Iris pigment epithelial cell (primary cell): ENCODE measurements at places on chromosomes 12 and 14.

DNA sequence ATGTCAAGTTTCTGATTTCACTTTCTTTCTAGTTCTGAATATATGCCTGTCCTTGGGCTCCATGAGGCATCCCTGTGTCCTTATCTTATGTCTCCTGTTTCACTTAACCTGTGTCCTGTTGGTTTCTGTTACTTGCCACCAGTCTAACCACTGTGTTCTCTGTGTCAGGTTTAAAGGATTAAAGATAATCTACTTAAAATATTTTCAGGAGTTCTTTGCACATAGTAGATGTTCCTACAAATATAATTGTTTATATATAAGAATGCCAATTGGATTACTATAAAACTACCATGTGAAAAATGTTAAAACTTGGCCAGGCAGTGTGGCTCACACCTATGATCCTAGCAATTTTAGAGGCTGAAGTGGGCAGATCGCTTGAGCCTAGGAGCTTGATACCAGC lies 406.4 kb downstream of the CCER1 start:
- no peak for DNase-seq

DNA sequence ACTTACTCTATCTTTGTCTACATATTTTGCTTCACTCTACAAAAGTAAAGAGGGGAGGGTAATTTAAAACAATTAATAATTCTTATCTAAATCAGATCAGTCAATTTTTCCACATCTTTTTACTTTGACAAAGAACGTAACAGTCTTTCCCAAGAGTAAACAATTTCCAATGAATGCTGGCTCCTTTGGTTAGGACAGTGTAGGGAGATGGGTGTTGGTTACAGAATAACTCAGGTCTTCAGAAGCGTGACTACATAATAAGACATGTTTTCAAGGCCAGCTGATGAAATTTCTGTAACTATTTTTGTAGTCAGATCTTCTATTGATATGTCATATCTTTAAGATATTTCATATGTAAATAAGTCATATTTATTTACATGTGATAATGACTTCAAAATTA lies 183.0 kb upstream of the CAND1 start:
- no peak for DNase-seq

DNA sequence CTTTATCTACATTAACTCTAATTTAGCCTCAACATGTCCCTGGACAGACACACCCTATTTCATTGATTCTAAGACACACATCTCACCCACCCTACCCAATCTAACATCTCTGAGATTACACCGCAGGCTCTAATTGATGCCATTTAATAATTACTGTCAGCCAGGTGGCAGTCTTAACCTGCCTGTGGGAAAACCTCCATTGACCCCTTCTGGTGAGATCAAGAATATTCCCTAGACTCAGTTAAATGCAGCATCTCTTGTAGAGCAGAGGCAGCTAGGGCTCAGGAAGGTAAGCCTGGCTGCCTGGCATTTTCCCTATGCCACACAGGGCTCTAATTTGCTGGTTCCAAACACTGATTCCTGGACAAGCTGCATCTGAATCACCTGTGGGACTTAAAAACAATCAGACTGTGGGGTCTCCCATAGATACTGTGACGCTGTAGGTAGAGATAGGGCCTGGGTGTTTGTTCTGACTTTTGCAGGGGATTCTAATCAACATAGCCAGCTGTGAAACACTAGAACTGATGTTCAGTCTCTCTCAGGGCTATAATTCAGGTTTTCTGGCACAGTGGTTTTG lies 14.3 kb downstream of the MCRS1 start:
- DNase-seq: peak; percentile 28

GRCh38 chr12:75568393-75568792 lies 57.0 kb upstream of the KRR1 start:
- peak; percentile 24 for DNase-seq

DNA sequence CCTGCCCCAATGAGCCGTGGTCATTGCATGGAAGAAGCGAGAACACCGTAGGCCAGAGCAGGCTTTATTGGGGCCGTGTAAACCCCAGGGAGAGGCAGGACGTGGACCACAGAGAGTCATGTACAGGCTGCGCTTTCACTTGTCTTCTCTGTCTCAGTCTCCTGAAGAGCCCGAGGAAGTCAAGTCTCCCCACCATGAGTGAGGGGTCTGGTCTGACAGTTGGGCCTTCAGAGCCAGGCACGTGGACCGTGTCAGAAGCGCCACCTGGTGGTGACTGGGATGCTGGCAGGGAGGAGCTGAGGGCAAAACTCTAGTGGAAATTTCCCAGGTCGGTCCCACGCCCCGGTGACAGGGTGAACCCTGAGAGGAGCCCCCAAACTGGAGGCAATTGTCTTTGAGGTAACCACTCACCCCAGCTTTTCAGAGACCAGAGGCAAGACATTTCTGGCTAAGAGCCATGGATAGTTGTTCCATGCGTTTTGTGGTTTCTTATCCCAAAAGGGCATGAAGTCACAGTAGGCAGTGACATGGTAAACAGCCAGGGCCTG lies 17.4 kb downstream of the RPS6KL1 start:
- DNase-seq: peak; percentile 30

DNA sequence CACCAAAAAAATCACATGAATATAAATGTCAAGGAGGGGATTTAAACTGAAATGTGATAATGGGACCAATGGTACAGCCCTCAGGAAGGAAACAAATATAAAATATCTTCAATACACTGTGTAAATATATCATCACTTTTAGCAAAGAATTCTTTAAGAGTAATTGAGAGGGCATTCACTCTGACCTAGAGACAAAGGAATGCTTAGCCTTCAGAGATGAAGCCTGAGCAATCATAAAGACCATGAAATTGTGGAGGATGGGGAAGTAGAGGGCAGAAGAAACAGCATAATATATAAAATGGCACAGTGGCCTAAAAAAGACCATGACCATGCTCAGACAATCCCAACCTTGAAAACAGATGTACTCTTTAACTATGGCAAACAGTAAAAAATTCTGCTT lies 20.4 kb downstream of the YAF2 start:
- peak; percentile 62 for DNase-seq

DNA sequence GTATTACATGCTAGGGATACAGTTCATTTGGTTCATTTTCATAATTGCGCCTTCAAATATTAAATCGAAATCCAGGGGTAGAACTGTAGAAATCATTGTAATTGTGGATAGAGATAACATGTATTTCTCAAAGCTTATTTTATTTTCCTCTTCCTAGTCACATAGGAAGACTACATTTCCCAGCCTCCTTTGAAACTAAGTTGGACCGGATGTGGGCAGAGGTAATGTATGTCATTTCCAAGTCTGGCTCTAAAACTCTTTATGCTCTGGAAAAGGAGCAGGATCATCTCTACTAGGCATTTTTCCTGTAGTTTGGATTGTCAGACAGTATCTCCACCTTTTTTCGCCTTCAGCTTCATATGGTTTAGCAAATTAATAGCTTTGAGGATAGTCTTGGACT lies 70.1 kb upstream of the CRY1 start:
- peak; percentile 12 for DNase-seq

- no peak for DNase-seq
Observed at GRCh38 chr12:12930633-12931219, 21.2 kb downstream of the GPRC5D start.

DNA sequence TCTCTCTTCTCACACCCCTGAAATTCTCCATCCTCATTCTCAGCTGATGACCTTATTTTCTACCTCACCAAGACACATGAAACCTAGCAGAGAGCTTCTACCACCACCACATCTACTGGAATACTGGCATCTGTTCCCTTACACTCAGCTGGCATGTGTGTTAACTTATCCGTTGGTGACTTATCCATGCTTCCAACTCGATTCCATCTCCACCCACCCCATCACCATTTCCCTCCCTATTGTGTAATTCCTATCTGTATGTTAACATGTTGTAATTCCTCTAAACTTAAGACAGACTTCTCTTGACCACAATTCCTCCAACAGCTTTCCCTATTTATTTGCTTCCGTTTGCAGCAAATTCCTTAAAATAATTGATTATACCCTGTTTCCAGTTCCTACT lies 15.4 kb downstream of the C1S start:
- DNase-seq: peak; percentile 68

- no peak for DNase-seq
Observed at GRCh38 chr14:101114726-101115515, 211.4 kb upstream of the RTL1 start.

- DNase-seq: peak; percentile 60
Observed at GRCh38 chr12:32920506-32921085, 24.0 kb upstream of the PKP2 start.

DNA sequence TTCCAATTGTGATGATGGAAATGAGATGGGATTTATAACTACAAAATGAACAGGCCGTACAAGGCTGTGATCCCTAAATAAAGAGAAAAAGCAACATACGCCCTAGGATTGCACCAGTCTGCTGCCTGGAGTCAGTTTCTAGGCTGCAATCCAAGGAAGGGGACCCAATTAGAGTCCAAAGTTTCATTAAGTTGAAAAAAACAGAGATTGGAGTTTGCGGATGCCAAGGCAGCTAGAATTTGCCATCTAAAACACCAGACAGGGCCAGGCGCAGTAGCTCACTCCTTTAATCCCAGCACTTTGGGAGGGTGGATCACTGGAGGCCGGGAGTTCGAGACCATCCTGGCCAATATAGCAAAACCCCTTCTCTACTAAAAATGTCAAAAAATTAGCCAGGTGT lies 661.0 kb downstream of the RPS29 start:
- no peak for DNase-seq

GRCh38 chr12:104485651-104486362 lies 29.1 kb downstream of the CHST11 start:
- DNase-seq: no peak

DNA sequence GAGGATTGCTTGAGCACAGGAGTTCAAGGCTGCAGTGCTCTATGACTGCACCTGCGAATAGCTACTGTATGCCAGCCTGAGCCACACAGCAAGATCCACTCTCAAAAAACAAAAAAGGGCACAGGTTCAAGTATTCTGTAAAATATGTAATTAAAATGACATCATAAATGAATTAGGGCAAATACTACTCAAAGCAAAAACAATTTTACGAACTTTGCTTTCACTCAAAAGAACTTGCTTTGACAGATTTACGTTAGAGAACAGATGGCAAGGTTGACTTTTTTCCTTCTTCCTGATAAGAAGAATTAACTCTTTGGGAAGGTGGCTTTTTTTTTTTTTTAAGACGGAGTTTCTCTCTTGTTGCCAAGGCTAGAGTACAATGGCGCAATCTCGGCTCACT lies 44.0 kb upstream of the EAPP start:
- DNase-seq: no peak

DNA sequence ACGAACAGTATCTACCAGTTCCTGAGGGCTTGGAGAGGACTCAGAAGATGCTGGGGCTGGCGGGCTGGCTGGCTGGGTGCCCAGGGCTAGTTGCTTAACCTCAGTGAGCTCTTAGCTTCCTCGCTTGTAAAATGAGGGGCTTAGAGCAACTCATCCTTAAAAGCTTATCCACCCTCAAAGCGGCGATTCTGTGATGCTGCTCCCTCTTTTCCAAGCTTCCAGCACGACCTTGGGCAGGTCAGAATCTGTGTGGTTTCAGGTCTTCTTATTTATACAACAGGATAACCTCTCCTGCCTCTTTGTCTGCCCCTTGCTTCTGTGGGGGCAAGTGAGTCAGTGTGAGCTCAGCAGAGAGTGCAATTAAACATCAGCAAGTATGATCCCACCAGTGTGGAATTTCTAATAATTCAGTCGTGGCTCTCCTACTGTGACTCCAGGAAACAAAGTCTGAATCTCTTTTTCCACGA lies 281.8 kb downstream of the KSR2 start:
- DNase-seq: peak; percentile 39

- DNase-seq: no peak
Observed at GRCh38 chr12:131591136-131591535, 119.8 kb upstream of the SFSWAP start.

GRCh38 chr12:6829536-6830220 lies 1.5 kb downstream of the P3H3 start:
- DNase-seq: no peak

GRCh38 chr12:69247268-69248018 lies 8.1 kb downstream of the CPSF6 start:
- DNase-seq: no peak

DNA sequence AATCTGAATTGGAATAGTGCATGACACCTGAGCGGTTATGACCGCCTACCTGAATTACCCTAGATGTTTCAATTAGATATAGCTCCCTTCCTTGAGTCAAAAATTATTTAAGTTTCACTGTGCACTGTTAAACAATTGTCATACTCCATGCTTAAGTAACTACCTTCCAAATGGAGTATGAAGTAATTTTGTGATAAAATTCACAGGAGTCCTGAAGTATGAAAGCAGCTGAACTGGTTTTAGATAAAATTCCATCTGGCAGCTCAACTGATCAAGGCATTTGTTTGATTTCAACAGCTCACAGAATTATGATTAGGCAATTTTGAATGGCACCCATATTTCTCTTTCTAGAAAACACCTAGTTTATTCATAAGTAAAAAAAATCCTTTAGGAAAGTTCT lies 19.5 kb downstream of the PRICKLE1 start:
- no peak for DNase-seq

DNA sequence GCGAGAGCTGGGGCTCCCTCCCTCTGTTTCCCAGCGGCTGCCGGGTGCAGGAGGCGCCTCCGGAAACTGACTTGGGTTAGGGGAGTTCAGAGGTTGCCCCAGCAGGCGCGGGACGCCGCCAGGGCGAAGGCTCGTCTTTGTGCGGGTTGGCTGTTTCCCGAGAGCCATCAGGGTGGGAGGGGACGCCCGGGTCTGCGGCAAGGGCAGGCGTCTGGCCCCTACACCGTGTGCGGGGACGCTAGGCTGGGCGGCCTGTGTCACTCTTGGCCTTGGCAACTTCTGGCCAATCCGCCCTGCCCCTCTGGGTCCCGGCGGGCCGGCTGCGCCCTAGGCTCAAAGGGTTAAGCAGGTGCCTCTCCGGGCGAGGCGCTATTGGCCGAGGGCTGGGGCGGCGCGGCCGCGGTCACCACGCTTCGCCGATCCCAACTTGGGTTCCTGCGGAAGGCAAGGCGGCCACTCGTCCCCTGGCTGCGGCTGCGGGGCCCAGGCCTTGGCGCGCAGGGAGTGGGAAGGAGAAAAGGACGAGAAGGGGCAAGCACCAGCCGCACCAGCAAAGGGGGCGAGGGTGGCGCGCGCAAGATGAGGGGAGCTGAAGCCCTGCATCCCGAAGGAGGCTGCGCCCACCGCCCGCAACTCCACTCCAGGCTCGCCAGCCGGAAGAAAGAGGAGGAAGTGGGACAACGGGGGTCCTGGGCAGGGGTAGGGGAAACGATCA lies 5.6 kb upstream of the NPAS3 start:
- DNase-seq: no peak

GRCh38 chr14:67524634-67524963 lies 8.5 kb upstream of the PLEKHH1 start:
- DNase-seq: peak; percentile 18

DNA sequence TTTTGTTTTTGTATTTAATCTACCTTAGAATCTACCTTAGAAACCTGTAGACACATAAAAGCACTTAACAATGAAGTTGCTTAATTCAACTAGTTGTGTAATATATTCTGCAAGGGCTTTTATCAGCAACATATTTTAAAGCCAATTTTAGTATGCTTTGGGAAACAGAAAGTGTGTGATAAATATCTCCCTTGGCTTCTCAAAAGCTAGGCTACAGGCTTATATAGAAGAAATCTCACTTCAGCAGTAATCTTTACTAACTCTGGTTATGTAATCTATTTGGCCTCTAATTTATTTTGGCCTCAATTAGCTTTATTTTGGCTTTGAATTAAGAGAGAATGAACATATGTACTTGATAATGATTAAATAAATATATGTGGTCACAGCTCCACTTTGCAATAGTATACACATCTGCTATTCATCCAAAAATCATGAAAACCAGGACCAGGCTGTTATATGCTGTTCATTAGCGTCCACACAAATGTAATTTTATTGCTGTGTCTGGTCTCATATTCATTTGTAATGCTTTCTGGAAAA lies 37.2 kb downstream of the LRP6 start:
- peak; percentile 27 for DNase-seq

- DNase-seq: no peak
Observed at GRCh38 chr14:45072126-45072525, 11.8 kb upstream of the PRPF39 start.

- DNase-seq: no peak
Observed at GRCh38 chr12:27502021-27502435, 22.0 kb upstream of the PPFIBP1 start.
